ENCODE measurements at places on chromosomes 11 and 22.

DNA sequence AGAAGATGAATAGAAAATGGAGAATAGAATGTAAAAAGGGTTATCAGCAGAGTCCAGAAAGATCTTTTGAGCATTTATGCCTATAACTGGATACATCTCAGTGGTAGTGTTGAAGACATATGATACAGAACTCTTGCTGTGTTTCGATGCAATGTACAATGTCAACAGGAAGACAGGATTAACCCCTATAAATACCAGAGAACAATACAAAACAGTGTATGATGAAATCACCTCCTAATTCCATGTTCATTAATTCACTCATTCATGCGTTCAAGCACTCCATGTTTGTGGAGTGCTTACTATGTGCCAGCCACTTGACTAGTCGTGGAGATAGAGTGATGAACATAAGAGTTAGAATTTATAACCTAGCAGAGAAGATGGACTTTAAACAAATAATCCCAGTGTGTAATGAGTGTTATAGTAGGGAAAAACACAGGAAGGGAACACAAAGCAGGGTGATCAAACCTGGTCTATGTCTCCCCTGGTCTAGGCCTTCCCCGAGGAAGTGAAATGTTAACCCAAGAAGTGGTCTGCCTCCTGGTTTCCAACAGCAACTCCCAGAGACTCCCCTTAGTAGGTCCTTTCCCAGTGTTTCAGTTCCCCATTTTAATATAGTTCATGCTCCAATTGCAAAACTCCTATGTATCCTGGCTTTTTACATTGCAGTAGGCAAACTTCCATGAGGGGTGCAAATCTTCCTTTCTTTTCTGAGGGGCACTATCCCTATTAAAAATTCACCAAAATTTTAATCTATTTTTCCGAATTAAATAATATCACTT lies 9.1 kb upstream of the SESN3 start:
- no peak for DNase-seq

DNA sequence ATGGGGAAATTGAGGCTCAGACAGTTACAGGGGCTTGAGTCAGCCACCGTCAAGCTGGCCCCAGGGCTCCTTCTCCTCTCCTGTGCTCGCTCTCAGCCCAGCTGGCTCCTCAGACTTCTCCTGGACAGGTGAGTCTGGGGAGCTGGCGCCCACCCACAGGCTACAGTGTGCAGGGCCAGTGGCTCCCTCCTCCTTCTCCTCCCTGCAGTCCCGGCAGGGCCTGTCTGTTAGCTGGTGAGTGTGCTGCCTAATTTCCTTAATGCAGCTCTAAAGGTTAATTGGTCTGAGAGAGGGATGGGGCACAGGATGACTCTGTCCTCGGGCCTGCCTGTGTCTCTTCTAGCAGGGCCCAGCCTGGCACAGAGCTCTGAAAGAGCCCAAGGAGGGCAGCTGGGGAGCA lies 31.7 kb downstream of the LMO1 start:
- DNase-seq = no peak

DNA sequence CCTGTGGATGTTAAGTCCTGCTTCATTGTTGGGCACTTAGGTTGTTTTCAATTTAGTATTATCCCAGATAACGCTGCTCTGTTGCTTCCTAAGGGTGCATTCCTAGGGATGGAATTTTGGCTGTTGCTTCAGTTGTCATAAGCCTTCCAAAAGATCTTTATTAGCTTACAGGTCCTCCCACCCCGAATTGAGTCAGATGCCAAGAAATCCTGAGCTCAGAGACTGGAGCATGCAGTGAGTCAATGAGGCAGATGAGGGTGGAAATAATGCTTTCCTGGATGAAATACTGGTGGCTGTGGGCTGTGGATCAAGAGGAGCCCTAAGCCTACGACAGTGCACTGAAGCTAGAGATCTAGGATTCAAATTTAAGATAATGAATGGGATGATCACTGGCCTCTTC lies 10.7 kb upstream of the IL18BP start:
- DNase-seq = no peak

GRCh38 chr11:110029714-110030113 lies 63.5 kb upstream of the ZC3H12C start:
- no peak for DNase-seq

DNA sequence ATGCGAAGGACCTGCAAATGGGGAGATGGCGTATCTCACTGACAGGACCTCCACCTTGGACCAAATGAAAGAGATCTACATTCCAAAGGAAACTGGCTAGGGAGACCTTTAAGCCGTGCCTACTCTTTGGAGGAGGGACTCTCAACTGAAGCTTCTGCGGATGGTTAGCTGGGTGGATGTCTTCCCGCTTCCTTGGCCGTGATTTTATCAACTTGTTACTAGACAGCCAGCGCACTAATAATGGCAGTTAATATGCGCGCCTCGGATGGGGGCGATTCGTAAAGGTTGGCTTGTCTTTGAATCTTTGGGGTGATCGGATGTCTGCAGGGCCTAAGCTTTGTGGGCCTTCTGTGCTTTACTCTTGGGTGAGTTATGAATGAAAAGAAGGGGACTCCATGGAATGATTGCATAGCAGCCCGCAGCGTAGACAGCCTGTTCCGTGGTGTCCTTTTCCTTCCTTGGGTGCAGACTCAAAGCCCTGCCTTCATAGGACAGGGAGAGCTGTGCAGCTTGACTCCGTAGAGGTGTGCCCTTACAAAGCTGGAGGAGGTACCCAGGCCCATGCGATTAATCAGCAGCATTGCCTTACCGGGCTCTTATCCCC lies 1.5 kb downstream of the ZNRF3 start:
- DNase-seq = no peak

DNA sequence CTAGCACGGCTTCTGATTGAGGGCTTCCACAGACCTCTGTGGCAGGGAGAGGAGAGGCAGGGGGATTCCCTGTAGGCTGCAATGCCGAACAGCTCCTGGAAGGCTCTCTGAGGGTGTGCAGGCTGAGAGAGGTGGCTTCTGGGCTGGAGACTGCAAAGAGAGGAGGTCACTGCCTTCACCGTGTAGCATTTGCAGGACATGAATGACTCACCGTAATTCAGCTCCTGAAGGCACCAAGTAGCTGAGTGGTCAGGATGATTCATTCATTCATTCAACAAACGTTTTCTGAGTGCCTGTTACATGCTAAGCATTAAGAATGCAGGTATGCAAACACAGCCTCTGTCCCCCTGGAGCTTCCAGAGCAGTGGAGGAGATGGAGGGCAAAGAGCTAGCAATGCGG lies 18.0 kb upstream of the EIF3D start:
- no peak for DNase-seq

DNA sequence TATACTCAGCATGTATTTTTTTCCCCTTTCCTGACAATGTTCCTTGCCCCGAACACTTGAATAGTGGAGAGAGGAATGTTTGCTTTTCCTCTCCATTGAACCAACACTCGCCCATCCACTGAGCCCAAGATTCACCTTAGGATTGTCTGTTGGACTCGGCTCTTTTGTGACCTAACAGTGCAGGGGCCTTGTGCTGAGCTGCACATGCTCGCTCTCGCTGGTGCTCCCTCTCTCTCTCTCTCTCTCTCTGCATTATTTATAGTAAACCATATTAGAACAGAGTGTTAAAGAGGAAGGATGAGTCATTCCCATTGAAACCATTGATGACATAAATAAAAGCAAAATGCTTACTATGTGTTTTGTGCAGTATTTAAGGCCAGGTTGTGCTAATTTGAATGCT lies 20.7 kb downstream of the ZBTB16 start:
- no peak for DNase-seq

GRCh38 chr11:92332986-92333385 lies 108.4 kb downstream of the FAT3 start:
- no peak for DNase-seq

GRCh38 chr11:48384670-48385069 lies 18.4 kb upstream of the OR4C5 start:
- no peak for DNase-seq

DNA sequence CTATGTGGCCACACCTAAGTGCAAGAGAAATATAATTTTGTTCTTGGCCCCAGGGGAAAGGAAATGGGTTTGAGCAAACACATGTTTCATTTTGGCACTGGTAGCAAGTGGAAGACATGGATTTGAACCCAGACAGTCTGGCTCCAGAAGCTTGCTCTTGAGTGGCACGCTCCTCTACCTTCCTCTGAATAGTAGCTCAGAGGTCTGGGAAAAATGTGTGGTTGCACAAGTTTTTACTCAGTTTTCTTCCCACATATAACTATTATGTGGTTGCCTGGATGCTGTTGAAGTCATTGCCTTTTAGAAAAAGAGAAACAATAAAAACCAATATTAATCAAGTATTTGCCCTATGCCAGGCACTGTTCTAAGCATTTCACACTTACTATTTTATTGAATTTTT lies 16.3 kb downstream of the PARVA start:
- no peak for DNase-seq

GRCh38 chr22:26927821-26928220 lies 270.4 kb downstream of the MIAT start:
- DNase-seq = no peak

GRCh38 chr11:20161230-20161918 lies 1.1 kb upstream of the DBX1 start:
- DNase-seq = no peak

- DNase-seq = no peak
These were observed 39.4 kb downstream of the C22orf42 start for GRCh38 chr22:32119568-32120235.

DNA sequence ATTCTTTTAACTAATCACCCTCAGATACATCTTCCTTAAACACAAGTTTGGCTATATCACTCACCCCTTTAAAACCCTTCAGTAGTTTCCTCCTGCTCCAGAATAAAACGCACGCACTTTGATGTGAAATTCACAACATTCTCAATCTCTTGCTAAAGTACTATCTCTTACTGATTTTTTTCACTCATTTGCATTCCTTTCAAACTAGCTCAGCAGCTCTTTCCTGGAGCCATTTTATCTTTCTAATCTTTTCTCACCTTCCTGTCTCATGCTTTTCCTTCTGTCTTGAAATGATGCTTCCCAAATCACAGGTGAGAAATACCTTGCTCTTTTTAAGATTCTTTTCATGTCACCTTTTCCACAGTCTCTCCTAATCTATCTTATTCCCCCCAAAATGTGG lies 1074.4 kb downstream of the DLG2 start:
- no peak for DNase-seq

GRCh38 chr11:120522736-120523135 lies 11.2 kb downstream of the GRIK4 start:
- DNase-seq = no peak

DNA sequence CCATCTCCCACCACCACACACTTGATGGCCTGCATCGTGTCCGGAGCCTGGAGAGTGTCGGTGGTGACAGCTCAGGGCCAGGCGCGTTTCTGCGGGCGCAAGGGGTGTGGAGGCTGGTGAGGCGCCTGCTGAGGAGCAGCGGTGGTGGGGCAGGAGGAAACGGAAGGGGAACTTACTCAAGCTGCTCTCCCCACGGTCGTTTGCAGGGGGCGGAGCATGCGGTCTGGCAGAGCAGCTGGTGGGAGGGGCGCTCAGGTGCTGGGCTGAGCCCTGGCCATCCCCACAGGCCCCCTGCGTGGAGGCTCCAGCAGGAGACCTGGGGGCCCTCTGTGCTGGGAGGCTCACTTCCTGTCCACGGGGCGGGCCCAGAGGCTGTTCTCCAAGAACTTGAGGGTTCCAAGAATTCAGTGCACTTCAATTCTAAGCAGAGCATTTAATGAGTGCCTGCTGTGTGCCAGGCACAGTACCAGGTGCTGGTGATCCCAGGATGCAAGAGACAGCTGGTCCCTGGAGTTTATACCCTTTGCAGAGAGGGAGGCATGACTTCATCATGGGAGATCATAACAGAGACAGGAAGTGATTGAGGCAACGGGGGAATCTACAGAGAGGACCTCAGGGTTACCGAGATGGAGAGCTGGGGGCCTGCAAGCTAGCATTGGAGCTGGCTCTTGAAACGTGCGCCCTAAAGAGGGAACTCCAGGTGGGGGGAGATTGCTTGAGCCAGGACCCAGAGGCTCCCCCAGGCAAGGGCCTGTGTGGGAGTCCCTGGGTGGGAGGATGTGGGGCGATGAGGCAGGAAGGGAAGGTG lies at the start of gene RAC2:
Gene RAC2, minus strand, starts transcription at position 156 of the 808 bp plus-strand sequence. Its CDS starts 121 bp downstream, at position 35.
- DNase-seq = peak; percentile 72

GRCh38 chr22:22810018-22810427 lies 77.6 kb upstream of the IGLL5 start:
- no peak for DNase-seq

- DNase-seq = no peak
These were observed 1.8 kb upstream of the TMEM86A start for GRCh38 chr11:18696638-18697225.

DNA sequence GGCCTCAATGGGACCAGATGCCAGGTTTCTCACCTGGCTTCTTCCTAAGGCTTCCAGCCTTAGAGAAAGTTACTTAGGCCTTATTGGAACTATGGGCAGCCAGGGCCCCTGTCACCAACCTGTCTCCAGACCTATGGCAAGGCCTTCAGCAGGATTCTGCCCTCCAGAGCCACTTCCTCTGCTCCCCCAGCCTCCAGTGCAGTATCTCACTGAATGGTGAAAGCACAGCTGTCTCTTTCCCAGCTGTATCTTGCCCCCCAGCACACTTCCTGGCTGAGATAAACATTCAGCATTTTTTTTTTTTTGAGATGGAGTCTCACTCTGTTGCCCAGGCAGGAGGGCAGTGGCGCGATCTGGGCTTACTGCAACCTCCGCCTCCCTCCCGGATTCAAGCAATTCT lies 1.5 kb downstream of the SLC2A11 start:
- DNase-seq = no peak

GRCh38 chr11:14414470-14415461 lies 55.8 kb upstream of the RRAS2 start:
- DNase-seq = no peak

GRCh38 chr11:122339436-122340060 lies 223.5 kb upstream of the BLID start:
- DNase-seq = no peak

DNA sequence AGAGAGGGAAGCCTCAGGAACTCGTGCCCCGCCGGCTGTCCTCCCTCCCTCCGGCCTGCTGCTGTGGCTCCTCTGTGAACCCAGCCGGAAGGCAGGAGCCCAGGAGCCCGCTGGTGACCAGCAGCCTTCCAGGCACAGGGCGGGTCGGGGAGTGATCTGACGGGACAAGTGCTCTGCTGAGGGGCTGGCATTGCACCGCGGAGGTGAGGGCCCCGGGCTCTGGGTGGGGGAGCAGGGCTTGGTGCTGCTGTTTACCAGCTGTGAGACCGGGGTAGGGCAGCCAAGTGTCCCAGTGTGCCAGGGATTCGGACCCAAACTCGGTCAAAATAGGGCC lies 53.3 kb downstream of the FLRT1 start:
- DNase-seq = no peak

DNA sequence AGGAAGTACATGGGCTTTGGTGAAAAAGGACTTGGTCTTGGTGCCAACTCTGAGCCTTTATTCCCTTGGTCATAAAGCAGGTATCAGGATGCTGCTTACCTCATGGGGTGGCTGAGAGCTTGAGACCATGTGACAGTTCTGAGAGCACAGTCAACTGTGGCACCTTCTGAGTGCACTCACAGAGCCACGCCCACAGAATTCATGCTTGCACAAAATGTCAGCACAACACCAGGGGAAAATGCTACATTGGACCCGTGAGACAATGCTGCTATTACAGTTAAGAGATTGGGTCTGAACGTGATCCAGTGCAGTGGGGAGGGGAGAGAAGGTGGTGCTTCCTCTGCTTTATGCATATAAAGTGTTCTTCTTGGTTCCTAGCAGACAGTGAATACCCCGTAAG lies 79.5 kb upstream of the SPON1 start:
- no peak for DNase-seq

Data from mucosa of gallbladder (tissue), 1 donor.